ENCODE measurements at places on chromosomes 6 and 20. TPM values are rescaled to one million over a fixed set of nuclear protein-coding genes. Genes with fewer than 3 reads are reported as not detected.

GRCh38 chr6:105886814-105887544, 199.2 kb upstream of the PRDM1 start:
- H3K27me3 ChIP-seq: no peaks in the 10 kb centered on the region
- no peaks in the 10 kb centered on the region for H3K36me3 ChIP-seq
- DNase-seq: no peak
- no peak overlapping the region for H3K27ac ChIP-seq

DNA sequence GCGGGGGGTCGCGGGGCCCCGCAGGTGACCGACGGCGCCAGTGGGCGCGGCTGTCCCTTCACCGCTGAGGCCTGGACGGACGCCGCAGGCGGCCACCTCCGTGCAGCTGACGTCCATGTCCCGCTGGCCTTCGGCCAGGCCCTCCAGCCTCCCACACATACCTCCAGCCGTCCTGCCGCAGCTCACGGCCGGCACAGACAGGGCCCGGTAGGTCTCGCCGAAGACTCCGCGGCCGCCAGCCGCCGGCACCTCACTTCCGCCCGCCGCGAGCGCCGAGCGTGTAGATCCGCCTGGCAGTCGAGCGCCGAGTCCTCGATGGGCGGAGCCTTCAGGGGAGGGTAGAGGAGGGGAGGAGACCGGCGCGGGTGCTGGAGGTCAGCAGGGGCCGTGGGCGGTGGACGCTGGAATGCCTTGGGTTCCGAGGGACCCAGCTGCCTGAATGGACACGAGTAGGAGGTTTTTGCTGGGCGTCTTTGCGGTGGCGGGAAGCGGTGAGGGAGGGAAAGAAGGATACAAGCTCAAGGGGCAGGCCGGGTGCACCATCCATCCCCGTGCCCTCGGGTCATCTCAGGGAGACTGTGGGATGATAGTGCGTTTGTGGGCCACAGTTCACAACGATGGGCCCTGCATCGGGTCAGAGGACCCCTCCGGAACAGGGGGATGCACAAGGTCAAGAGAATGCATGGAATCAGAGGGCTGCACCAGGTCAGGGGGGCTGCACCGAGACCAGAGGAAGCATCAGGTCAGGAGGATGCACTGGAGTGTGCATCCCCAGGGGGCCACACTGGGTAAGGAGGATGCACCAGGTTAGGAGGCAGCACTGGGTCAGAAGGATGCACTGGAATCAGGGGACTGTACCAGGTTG, at the start of gene EXOC2:
Gene EXOC2 (minus strand): TSS at position 282 of the 865 bp plus-strand sequence. CDS start 55,321 bp downstream, outside the sequence.
- H3K4me3 ChIP-seq: peak within 1 kb of the TSS; percentile 87
- DNase-seq: peak; percentile 88
- H3K27me3 ChIP-seq: no peaks in the 10 kb centered on the region

Gene MYB
- 5.0 TPM for total RNA-seq

- H3K27me3 ChIP-seq: no peaks in the 10 kb centered on the region
- H3K36me3 ChIP-seq: no peaks in the 10 kb centered on the region
- no peak overlapping the region for H3K27ac ChIP-seq
- no peak for DNase-seq
- no peaks in the 10 kb centered on the region for H3K4me1 ChIP-seq
Observed at GRCh38 chr20:51535075-51535386, 7.5 kb downstream of the NFATC2 start.

GRCh38 chr20:47574616-47575364, 73.1 kb downstream of the NCOA3 start:
- H3K4me1 ChIP-seq: peaks cover 60% of the 10 kb centered on the region
- H3K27me3 ChIP-seq: no peaks in the 10 kb centered on the region
- no peak overlapping the region for H3K4me3 ChIP-seq
- no peaks in the 10 kb centered on the region for H3K36me3 ChIP-seq
- no peak for DNase-seq

DNA sequence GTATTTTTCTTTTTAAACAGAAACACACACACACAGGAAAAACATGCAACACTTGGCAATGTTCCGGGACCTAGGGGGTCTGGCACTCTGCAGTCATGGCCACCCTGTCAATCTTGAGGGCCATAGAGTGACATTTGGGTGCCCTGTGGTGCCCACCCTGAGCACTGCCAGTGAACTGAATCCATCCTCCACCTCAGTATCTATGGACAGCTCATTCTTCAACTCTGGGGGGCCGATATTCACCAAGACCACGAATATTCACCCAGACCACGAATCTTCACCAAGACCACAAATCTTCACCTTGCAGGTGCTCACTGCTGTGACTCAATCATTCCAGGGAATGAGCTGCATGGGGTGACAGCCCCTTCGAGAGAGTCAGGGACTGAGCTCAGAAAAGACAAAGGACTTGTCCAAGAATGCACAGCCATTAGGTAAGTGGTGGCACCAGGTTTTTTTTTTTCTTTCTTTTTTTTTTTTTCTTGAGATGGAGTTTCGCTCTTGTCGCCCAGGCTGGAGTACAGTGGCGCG, 19.1 kb downstream of the SNAI1 start:
- H3K27ac ChIP-seq: no peak overlapping the region
- no peaks in the 10 kb centered on the region for H3K36me3 ChIP-seq
- DNase-seq: no peak

GRCh38 chr20:31788578-31788977, 30.6 kb upstream of the MYLK2 start:
- no peak for DNase-seq
- H3K27me3 ChIP-seq: no peaks in the 10 kb centered on the region
- H3K27ac ChIP-seq: no peak overlapping the region

Gene VSTM2L
- 16.0 TPM for total RNA-seq

DNA sequence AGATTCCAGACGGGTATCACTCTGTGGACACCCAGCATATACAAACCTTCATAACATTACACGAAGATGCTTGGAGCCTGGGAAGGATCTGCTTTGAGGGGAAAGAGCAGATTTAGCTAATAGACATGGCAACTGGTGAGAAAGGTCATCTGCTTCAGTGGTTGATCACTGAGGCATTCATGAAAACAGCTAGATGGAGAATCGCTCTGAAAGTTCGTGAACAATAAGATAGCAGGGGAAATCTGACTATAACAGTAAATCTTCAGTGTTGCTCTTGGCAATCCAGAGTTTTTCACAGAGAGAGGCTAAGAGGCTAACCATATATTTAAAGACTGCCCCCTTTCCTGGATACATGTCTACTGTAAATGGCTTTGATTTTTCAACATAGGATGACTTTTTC, 245.3 kb downstream of the FARS2 start:
- no peaks in the 10 kb centered on the region for H3K36me3 ChIP-seq
- H3K4me3 ChIP-seq: no peak overlapping the region
- H3K27ac ChIP-seq: no peak overlapping the region
- no peaks in the 10 kb centered on the region for H3K4me1 ChIP-seq

DNA sequence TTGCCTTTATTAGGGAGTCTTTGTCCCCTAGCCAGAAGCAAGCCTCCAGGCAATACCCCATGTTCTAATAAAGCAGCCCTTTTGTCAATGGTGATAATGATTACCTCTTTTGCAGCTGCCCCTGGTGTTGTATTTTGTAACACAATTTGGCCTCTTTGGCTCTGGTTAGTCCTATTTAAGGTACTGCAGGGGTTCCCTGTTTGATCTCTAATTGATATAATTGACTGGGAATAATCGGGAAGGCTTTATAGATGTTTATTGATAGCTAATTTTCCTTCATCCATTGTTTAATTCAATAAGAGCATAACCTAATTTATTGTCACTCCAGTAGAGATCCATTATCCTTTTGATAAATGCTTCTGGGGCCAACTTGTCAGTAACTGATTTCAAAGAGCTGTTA, 537.2 kb downstream of the PKHD1 start:
- H3K4me3 ChIP-seq: no peak overlapping the region
- H3K27me3 ChIP-seq: no peaks in the 10 kb centered on the region
- H3K27ac ChIP-seq: no peak overlapping the region

Gene KCNK5
- total RNA-seq: 10.1 TPM

Gene PNLDC1
- 0.37 TPM for total RNA-seq

DNA sequence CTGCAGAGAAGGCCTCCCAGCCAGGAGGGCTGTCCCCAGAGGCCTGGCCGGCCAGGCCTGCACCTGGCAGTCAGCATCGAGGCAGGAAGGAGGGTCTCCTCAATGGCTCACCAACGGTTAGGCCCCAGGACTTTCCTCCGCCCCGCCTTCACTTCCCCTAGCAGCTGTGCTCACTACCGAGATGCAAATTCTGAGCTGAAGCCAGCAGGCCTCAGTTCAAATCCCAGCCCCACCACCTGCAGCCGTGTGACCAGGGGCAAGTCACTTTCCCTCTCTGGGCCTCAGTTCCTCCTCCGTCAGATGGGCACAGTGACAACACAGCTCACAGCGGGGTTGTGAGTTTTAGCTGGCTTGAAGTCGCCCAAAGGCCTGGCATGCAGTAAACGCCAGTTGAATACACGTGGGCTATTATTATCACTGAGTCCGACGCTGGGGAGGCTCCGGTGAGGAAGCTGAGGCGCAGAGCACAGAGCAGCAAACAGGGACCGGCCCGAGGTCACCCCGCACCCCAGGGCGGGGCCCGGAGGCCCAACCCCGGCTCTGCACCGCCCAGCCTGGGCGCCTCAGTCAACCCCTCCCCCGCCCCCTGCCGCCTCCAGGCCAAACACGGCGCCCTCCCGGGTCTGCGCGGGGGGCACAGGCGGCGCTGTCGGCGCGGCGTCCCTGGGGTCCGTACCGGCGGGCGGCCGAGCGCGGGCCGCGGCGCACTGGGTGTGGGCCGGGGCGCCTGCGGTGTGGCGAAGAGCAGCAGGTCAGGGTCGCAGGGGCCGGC, 671 bp downstream of the E2F1 start:
- no peaks in the 10 kb centered on the region for H3K27me3 ChIP-seq
- no peaks in the 10 kb centered on the region for H3K36me3 ChIP-seq
- H3K27ac ChIP-seq: peak overlapping the region; percentile 50
- DNase-seq: no peak

Gene SYNDIG1
- not detected for total RNA-seq

- no peaks in the 10 kb centered on the region for H3K36me3 ChIP-seq
- no peak overlapping the region for H3K4me3 ChIP-seq
- H3K27ac ChIP-seq: no peak overlapping the region
- H3K27me3 ChIP-seq: no peaks in the 10 kb centered on the region
Observed at GRCh38 chr6:125759184-125759902, 9.9 kb downstream of the HEY2 start.

Gene SPEF1
- total RNA-seq: 8.1 TPM

Gene DDR1
- 75.4 TPM for total RNA-seq

DNA sequence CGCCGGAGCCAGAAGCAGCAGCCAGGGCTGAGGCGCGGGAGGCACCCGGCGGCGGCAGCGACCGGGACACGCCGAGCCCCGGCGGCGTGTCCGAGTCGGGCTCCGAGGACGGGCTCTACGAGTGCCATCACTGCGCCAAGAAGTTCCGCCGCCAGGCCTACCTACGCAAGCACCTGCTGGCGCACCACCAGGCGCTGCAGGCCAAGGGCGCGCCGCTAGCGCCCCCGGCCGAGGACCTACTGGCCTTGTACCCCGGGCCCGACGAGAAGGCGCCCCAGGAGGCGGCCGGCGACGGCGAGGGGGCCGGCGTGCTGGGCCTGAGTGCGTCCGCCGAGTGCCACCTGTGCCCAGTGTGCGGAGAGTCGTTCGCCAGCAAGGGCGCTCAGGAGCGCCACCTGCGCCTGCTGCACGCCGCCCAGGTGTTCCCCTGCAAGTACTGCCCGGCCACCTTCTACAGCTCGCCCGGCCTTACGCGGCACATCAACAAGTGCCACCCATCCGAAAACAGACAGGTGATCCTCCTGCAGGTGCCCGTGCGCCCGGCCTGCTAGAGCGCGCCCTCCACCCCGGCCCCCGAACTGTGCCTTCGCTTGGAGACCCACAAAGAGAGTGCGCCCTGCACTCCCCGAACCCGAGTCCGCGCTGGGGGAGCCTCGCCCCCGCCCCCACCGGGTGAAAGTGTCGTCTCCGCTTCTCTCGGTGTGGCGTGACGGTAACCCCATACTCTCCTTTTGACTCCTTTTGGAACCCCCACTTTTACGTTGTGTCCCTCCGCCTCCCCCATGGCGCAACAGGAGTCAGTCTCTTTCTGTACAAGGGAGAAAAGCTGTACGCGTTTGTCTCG, 1.6 kb downstream of the INSM1 start:
- no peak overlapping the region for H3K27ac ChIP-seq
- DNase-seq: no peak
- no peaks in the 10 kb centered on the region for H3K36me3 ChIP-seq
- H3K27me3 ChIP-seq: peaks cover 27% of the 10 kb centered on the region
- H3K4me3 ChIP-seq: peak overlapping the region; percentile 35
- H3K4me1 ChIP-seq: peaks cover 47% of the 10 kb centered on the region

All from upper lobe of left lung (tissue), 6 donors.